ENCODE measurements at places on chromosomes 1 and 21.

DNA sequence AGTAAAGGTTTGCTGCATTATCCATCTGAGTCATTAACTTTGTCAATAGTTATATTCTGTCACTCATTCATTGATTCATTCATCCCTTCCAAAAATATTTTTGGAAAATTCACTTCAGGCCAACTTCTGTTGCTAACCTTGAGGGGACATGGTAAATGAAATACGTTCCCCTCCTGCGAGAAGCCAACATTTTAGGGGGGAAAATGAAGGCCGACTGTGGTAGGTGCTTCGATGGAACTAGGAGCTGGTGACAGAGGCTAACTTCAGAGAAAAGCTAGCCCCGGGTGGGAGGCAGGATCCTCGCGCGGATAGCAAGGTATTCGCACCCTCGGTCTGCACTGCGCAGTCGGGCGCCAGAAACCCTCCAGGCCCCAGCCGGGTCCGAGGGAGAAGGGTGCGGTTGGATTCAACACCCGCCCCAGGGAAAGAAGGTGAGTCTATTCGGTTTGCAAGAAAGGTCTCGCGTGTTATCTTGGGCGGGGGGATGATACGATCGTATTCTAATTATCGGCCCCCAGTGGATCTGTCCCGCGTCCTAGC lies 646 bp upstream of the RRP15 start:
- peak; percentile 1 for DNase-seq

DNA sequence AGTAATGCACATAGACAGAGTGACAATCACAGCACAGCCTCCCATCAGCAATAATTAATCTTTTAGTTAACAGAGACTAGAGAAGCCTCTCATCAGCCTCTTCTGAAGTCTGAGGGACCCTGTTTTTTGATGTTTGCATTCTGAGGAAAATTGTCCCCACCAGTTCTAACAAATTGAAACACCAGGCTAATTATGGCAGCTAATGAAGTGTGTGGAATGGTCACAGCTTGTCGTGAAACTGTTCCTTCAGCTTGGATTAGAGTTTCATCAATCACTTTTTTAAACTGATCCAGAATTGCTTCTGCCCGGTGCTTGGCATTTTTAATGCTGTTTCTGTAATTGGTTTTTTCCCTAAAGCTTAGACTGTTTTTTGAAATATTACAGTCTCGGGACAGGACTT lies 208.0 kb downstream of the SPATA17 start:
- no peak for DNase-seq

GRCh38 chr1:185291652-185292051 lies 25.4 kb downstream of the IVNS1ABP start:
- no peak for DNase-seq

- no peak for DNase-seq
These were observed 32.1 kb downstream of the CD247 start for GRCh38 chr1:167486090-167486824.

- DNase-seq: no peak
These were observed 2.4 kb downstream of the UBQLN4 start for GRCh38 chr1:156051011-156051725.

GRCh38 chr21:20570824-20571232 lies 427.4 kb upstream of the NCAM2 start:
- no peak for DNase-seq

GRCh38 chr1:182720463-182720862 lies 36.1 kb upstream of the RGS8 start:
- DNase-seq: no peak

- no peak for DNase-seq
These were observed 70.0 kb downstream of the ALG14 start for GRCh38 chr1:95002540-95003432.

DNA sequence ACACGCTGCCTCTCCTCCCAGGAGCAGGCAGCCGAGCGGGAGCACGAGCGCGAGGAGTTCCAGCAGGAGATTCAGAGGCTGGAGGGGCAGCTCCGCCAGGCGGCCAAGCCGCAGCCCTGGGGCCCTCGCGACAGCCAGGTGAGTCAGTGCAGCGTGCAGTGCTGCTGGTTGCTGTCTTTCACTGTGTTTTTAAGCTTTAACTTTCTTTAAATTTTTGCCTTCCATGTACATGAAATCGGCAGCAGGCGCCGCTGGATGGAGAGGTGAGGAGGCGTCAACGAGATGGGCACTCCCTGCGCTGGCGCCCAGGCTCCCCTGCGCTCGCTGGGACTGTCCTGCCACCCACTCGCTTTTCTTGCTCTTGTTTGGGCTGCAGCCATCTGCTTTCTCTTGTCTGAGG lies 60.7 kb upstream of the DIP2A start:
- DNase-seq: no peak

GRCh38 chr21:33843216-33843615 lies 72.4 kb downstream of the ATP5PO start:
- DNase-seq: no peak

DNA sequence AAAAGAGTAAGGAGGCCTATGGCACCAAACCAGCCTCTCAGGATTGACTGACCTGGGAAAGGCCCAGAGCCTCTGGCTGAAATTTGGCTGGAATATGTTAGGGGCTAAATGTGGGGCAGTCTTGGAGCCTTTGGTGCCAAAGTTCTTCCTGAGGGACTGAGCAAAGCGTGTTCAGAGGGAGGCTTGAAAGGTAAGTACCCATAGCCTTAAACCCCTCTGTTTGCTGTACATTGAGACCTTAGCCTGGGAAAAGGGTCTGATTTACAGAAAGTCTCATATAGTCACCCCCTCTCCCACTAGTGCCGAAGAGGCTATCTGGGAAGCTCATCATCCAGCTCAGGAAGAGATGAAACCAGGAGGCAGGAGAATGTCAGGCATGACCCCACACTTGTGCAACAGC lies at the start of gene LCE4A:
TSS of gene LCE4A (plus strand) at position 301 of the 400 bp plus-strand sequence. CDS start 916 bp downstream, outside the sequence.
- no peak for DNase-seq

- no peak for DNase-seq
These were observed 59.3 kb downstream of the NKAIN1 start for GRCh38 chr1:31180338-31180737.

- DNase-seq: no peak
These were observed 293.5 kb downstream of the MRPL39 start for GRCh38 chr21:25313829-25314228.

DNA sequence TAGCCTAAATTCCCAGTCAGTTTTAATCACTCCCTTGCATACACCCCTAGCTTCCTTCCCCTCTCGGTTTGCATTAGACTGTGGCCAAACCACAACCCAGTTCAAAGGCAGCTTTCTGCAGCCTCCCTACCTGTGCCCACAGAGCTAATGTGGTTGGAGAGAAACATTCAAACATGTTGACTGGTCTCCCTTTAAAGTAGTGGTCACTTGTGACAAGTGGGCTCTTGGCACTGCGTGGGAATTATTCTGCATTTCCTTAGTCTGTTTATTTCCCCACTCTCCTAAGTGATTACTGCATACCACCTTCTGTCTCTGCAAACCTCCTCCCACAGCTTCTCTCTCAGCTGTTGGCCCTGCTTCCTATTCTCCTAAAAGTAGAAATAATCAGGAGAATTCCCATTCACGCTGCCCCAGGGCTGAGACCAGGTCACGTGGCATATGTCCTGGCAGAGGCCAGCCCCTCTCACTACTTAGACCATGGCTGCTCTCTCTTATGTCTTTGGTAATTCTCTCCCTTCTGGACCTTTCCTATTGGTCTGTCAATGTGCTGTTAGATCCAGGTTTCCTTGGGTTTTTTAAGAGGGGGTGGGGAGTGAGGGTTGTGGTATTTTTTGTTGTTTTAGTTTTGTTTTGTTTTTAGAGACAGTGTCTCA lies 38.4 kb upstream of the CD101 start:
- no peak for DNase-seq

- no peak for DNase-seq
These were observed 100.0 kb downstream of the CDC7 start for GRCh38 chr1:91600431-91601337.

- DNase-seq: no peak
These were observed 179.6 kb downstream of the TGFBR3 start for GRCh38 chr1:91706140-91706957.

DNA sequence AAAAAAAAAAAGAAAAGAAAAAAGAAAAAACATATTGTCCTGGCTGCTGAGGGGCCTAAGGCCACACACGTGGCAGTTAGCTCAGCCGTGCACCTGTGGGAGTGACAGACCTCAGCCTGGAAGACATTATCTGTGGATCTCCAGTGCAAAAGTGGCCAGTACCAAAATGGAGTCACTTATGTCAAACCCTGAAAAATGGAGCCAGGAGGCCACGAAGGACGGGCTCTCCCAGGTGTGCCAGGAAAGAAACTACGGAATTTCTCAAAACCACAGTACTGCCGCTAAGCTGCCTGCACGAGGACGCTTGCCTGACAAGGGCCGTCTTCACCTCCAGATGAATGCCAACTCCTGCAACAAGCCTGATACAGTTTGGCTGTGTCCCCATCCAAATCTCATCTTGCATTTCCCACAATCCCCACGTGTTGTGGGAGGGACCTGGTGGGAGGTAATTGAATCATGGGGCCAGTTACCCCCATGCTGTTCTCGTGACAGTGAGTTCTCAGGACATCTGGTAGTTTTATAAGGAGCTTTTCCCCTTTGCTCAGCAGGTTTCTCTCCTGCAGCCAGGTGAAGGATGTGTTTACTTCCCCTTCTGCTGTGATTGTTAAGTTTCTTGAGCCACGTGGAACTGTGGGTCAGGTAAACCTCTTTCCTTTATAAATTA lies 5.3 kb upstream of the MIB2 start:
- DNase-seq: no peak

GRCh38 chr21:43624339-43624738 lies 34.9 kb downstream of the HSF2BP start:
- DNase-seq: no peak

- no peak for DNase-seq
These were observed 2.2 kb downstream of the NEGR1 start for GRCh38 chr1:72280131-72280530.

- no peak for DNase-seq
These were observed 100.1 kb upstream of the GCLM start for GRCh38 chr1:94009304-94009703.

DNA sequence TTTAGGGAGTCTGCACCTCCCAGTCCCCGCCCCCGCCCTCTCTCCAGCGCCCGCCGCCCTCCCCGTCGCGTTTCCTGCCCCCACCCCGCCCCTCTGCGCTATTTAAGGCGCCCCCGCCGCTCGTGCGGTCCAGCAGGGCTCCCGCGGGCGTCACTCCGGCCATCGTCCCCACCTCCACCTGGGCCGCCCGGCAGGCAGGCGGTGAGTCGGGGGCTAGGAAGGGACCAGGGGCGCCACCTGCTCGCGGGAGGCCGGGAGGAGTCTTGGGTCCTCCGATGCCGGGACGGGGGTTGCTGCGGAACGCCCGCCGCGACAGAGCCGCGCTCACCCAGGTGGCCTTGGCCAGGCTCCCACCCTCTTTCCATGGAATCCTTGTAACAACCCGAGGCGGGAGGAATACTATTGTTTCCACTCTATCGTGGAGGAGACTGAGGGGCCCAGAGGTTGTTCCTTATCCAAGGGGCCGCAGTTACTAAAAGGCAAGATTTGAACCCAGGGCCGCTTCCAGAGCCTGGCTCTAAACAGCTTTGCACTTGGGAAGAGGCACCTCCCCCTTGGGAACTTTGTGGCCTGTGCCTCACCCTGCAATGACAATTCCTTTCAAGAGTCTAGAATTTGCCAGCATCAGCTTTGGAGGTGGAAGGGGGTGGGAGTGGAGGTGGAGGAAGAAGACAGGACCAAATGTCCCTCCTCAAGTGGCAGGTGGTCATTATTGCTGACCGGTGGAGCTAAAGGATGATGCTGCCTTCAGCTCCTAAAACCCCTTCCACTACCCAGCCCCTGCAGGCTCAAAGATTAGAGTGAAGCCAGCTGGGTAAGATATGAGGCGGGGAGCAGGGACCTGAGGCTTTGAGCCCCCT lies at the start of gene GJA4:
TSS of gene GJA4 (plus strand) at position 132 of the 860 bp plus-strand sequence. CDS start 1,215 bp downstream, outside the sequence.
- no peak for DNase-seq

DNA sequence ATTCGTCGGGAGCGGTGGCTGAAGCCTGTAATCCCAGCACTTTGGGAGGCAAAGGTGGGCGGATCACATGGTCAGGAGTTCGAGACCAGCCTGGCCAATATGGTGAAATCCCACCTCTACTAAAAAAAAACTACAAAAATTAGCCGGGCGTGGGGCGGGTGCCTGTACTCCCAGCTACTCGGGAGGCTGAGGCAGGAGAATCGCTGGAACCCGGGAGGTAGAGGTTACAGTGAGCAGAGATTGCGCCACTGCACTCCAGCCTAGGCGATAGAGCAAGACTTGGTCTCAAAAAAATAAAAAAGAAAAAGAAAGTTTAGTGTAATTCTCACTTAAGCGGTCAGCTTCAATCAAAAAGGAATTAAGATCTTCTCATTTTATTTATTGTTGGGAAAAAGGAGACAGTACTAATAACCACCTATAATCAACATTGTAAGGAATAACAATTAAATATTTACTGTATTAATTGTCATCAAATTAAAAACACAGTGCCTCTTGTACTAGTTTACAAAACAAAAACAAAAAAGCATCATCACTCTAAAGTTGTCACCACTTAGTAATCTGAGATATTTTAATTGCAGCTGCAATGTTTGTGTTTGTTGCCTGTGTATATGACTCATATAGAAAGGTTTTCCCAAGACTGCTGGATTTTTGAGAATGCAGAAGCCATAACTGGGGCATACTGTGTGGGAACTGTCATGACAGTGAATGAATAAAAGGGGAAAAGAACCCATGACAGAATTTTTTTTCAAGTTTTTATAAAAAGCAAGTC lies 3.7 kb downstream of the FBXO42 start:
- DNase-seq: no peak

Measured in activated T-helper 1 cell treated with Interleukin-2 at 50 U/mL for 16 hours (primary cell).